ENCODE measurements at places on chromosomes 5 and 9.

GRCh38 chr5:1202026-1202797 lies 817 bp downstream of the SLC6A19 start:
- no peak for DNase-seq

DNA sequence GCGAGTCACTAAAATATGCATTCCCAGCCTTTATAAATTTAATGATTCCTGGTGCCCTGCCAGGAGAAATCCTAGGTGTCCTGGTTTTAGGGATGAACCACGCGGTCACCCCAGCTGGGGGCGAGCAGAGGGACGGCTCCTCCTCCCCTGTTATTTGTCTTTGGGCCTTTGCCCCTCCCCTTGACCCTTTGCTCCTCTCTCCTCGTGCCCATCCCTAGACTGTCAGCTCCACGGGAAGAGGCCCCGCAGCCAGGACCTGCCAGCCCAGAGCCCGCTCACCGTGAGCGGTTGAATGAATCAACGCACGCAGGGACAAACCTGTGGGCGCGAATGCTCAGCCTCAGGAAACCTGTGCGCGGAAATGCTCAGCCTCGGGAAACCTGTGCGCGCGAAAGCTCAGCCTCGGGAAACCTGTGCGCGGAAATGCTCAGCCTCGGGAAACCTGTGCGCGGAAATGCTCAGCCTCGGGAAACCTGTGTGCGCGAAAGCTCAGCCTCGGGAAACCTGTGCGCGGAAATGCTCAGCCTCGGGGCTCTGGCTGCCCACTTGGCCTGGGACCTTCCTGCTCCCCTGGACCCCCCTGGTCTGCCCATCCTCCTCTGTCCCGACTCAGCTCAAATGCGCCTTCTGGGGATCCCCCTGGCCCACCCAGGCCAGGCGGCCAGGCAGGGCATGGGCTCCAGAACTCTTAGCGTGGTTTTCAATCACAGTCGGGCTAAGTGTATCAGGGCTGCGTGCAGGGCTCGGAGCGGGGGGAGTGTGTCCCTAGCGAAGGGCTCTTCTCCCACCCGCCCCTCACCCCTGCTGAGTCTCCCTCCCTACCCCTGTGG lies 140.5 kb upstream of the COL5A1 start:
- no peak for DNase-seq

DNA sequence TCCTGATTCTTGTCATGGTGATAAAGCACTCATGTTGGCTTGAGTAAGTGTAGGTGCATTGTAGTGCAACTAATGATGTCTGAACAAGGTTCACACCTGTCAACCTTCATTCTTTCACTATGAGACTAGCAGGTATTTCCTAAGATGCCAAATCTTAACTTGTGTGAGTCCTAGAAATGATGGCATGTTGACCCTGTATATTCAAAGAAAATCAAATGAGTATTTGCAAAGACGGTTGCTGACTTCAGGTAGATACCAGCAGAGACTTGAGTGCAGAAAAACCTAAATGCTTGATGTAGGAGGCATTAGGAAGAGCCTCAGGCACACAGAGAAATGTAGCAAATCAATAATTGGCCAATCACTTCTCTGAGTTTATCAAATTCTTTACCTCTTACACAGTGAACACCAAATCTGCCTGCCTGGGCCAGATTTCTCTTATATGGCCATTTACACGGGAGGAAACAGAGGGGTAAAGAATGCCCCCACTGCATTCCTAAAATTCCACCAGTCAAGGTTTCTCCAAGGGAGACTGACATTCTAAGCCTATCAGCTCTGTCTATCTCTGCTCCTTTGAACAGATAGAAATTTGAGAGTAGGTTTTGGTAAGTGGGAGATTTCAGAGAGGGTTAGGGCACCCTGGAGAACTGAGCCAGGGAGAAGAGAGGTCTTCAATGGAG lies 488.6 kb upstream of the WWC1 start:
- DNase-seq = no peak

- DNase-seq = no peak
These were observed 164.7 kb downstream of the RFX3 start for GRCh38 chr9:3361116-3361515.

DNA sequence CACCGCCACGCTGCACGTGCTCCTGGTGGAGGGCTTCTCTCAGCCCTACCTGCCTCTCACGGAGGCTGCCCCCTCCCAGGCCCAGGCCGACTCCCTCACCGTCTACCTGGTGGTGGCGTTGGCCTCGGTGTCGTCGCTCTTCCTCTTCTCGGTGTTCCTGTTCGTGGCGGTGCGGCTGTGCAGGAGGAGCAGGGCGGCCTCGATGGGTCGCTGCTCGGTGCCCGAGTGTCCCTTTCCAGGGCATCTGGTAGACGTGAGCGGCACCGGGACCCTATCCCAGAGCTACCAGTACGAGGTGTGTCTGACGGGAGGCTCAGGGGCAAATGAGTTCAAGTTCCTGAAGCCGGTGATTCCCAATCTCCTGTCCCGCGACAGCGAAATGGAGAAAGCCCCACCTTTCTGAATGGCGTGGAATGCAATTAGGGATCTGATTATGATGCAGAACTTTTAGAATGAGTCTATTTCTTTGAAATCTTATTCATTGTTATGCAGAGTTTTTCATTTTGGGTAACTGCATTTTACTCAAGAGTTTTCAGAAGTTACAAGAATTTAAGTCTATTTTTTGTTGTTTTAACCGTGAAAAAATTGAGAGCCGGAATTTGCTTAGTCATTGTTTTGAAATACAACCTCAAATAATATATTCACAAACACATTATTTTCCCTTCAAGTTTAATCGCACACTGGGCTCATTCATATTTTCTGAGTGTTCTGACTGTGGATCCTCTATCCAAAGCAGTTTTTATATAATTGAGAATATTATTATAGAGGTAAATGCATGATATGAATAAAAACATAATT lies 8.5 kb upstream of the PCDHB15 start:
- DNase-seq = no peak

DNA sequence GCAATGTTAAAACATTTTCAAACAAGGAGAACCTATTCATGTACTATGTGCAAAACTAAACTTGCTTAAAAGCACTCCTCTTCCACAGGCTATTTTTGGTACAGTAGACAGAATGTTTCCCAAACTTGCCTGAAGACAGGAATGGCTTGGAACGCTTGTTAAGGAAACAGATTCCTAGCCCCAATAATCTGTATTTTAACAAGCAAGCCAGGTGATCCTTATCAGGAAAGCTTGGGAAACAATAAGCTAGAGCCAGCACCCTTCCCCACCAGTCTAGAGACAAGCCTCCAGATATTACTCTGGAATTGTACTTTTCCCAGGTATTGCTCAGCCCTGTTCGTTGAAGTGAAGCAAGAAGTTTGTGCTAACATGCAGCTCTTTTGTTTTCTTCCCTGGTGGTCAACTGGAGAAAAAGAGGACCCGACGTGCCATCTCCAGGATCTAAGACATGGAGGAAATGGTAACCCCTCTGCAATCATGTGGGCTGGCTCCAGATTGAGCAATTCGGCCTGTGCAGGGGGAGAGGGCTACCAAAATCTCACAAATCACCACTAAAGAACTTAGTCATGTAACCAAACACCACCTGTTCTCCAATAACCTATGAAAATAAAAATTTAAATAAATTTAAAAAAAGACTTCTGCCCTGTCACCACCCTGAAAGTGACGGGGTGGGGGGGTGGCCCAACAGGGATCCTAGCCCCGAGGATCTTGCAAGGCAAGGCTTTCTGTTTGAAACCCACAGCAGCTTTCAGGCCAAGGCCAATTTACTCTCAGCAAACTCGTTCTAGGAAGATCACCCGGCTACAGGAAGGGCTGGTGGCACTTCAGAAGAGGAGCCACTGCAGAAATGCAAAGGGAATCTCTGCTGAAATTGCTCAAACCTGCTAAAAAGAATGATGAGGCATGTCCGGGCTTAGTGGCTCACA lies 48.6 kb downstream of the SHB start:
- DNase-seq = no peak

DNA sequence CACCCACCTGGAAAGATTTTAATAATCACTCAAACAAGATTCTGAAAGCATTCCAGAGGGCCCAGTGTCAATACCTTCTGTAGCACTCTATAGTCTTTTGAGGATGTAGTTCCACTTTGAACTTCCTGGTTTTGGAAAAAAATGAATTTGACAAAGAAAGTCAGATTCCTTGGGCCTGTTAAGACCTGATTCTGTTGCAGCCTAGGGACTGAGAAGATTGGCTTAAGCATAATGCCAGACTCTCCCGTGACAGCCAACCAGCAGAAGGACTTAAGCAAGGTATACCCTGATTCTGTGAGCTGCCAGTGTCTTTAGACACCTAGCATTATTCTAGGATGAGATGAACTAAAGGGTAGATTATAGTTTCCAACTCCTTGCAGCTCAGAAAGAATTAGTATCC lies 6.8 kb downstream of the SPINK5 start:
- no peak for DNase-seq

- DNase-seq = no peak
These were observed 273.2 kb downstream of the SYK start for GRCh38 chr9:91074866-91075265.

- no peak for DNase-seq
These were observed 323.8 kb downstream of the PSAT1 start for GRCh38 chr9:78620764-78621163.

- DNase-seq = peak; percentile 10
These were observed 203.8 kb downstream of the SNCAIP start for GRCh38 chr5:122515709-122516431.

GRCh38 chr9:23538067-23538402 lies 288.0 kb downstream of the ELAVL2 start:
- DNase-seq = no peak

DNA sequence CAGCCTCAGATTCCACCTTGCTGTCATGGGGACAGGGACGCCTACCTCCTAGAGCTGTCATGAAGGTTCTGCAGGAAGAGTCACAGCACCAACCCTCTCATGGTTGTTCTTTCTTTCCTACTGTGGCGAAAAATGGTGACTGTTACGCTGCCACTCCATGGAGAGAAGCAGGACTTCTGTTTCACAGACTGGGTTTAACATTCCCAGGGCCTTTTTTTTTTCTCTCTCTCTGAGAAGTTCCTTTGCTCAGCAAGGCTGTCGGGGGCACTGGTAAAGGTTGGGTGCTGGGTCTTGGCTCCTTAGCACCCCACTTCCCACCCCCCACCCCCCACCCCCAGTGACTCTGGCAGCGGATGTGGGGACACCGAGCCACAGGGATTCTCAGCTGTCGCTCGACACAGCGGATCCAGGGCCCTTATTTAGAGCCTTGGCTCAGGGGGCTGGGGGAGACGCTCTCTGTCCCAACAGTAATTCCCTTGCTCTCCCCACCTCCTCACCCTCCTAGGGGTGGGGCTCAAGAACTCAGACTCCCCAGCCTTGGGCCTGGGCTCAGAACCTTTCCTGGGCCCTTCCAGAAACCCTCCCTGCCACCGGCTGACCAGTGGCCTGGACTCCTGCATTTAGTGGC lies 34.4 kb downstream of the DUSP1 start:
- no peak for DNase-seq

GRCh38 chr9:89418882-89419640 lies 78.9 kb downstream of the SEMA4D start:
- DNase-seq = peak; percentile 87

DNA sequence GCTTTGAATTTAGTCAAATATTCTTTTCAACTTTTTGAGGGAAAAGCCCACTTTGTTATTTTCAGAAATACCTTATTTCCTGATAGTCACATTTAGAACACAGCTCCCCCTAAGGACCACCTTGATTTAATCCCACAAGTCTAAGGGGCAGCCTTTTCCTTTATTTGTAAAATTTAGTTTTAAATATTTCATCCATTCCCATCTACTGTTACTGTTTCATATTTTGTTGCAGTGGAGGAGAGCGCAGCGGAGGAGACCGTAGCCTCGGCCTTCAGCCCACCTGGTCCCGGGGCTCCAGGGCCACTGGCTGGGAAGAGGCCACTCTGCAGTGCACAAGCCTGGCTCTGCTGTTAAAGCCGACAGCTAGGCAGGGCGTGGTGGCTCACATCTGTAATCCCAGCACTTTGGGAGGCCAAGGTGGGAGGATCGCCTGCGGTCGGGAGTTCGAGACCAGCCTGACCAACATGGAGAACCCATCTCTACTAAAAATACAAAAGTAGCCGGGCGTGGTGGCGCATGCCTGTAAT lies 19.6 kb downstream of the LPCAT1 start:
- DNase-seq = no peak

GRCh38 chr9:77949751-77950436 lies 81.7 kb downstream of the GNAQ start:
- DNase-seq = no peak

- no peak for DNase-seq
These were observed 18.9 kb upstream of the TMEM250 start for GRCh38 chr9:136137321-136138265.

- no peak for DNase-seq
These were observed 72.1 kb upstream of the RASA1 start for GRCh38 chr5:87195616-87196015.

All from activated CD4-positive, alpha-beta memory T cell treated with anti-CD3 and anti-CD28 coated beads for 36 hours (primary cell).